ENCODE measurements at places on chromosomes 5 and 9.

- DNase-seq: no peak
Measured at GRCh38 chr5:10969684-10970180, 208.7 kb upstream of the DAP start.

DNA sequence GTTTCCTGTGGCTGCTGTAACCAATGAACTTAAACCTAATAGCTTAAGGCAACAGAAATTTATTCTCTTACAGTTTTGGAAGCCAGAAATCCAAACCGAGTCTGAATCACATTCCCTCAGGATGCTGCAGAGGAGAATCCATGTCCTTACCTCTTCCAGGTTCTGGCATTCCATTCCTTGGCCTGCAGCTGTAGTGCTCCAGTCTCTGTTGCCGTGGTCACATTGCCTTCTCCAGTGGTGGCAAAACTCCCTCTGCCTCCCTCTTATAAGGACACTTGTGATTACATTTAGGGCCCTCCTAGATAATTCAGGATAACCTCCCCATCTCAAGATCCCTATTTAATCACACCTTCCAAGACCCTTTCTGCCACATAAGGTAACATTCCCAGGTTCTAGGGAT lies 88.7 kb upstream of the SHB start:
- DNase-seq: no peak

DNA sequence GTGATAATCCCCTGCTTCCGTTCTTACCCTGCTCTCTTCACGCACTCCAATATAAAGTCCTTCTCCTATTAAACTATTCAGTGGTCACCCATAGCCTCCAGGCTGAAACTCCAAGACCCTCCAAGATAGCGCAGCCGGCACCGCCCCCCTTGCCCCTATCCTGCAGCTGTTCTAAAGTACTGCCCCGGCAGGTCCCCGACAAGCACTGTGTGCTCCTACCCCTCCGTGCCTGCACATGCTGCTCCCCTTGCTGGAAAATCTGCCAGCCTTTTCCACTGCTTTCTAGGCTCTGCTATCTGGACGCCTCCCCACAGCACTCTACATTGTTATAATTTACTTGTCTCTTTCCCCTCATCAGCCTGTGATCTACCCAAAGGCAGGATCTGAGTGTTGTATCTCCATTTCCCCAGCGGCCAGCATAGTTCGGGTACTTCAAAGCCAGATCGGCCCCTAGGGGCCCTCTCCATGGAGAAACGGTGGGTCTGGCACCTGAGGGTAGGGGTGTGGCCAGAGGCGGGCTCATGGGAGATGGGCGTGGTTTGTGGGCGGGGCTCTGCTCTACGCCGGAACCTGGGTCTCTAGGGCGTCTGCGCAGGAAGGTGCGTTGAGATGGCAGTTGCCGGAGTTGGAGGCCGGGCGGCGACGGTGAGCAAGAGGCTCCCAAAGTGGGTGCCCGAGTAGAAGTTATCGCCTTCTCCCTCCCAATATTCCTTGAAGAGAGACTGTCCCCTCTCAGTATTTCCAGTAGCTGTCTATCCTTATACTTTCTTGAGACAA lies 83.5 kb upstream of the RUSC2 start:
- no peak for DNase-seq

- DNase-seq: no peak
Measured at GRCh38 chr5:19532936-19533335, 455.1 kb downstream of the CDH18 start.

GRCh38 chr9:135374591-135374990 lies 105.0 kb upstream of the PPP1R26 start:
- no peak for DNase-seq

- no peak for DNase-seq
Measured at GRCh38 chr9:90057361-90057760, 452.5 kb downstream of the GADD45G start.

DNA sequence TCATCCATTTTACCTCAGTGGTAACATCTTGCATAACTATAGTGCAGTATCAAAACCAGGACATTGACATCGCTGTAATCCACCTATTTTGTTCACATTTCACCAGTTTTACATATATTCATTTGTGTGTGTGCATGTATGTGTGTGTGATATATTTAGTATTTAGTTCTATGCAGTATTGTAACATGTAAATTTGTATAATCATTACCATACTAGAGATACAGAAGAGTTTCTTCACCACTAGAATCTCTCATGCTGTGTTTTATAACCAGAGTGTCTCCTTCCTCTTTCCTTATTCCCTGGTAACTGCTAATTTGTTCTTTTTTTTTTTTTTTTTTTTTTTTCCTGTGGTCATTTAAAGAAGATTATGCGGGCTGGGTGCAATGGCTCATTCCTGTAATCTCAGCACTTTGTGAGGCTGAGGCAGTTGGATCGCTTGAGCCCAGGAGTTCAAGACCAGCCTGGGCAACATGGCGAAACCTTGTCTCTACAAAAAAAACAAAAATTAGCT lies 11.0 kb downstream of the RASA1 start:
- DNase-seq: no peak

DNA sequence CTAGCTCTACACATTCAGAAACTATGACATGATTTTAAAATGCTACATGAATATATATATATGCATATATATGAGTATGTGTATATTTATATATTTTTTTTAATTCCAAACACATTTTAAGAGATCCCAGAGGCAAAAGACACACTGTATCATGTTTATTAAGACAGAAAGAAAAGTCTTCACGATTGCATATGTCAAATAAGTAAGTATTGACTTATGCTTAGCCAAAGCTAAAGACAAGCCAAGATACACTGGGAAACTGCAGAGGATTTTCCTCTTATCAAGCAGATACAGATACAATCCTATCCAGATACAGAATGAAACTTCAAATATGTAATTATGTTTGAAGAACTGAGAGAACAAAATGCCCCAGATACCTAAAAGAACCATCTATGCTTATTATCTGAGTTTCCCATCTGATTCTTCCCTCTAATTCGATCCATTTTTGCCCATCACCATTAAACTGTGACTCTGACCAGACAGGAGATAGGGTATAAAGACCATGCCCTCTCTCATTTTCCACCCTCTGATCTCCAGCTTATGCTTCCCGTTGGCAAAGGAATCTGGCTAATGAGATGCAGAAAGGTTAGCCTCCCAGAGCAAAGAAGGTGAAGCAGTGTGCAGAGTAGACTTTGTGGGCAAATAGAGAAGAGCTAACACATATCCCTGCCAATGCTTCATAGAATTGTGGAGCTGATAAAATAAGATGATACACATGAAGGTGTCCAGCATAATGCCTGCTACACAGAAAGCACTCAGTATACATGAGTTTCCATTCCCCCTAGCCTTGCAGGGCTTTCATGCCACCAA lies 131.0 kb upstream of the TARS1 start:
- DNase-seq: no peak

- no peak for DNase-seq
Measured at GRCh38 chr5:139641116-139642080, 6.8 kb upstream of the CXXC5 start.

DNA sequence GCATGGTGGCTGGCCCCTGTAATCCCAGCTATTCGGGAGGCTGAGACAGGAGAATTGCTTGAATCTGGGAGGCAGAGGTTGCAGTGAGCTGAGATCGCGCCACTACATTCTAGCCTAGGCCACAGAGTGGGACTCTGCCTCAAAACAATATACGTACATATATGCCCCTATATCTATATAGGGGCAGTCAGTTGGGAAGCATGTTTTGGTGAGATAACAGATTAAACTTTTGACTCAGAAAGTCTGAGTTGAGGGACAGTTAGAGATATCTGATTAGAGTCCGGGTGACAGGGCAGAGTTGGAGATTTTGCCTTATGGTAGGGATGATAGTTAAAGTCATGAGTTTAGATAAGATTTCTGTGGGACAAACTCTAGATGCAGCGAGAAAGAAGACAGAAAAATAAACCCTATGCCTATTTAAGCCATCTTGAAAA lies 71.8 kb upstream of the ALDH1A1 start:
- DNase-seq: no peak

DNA sequence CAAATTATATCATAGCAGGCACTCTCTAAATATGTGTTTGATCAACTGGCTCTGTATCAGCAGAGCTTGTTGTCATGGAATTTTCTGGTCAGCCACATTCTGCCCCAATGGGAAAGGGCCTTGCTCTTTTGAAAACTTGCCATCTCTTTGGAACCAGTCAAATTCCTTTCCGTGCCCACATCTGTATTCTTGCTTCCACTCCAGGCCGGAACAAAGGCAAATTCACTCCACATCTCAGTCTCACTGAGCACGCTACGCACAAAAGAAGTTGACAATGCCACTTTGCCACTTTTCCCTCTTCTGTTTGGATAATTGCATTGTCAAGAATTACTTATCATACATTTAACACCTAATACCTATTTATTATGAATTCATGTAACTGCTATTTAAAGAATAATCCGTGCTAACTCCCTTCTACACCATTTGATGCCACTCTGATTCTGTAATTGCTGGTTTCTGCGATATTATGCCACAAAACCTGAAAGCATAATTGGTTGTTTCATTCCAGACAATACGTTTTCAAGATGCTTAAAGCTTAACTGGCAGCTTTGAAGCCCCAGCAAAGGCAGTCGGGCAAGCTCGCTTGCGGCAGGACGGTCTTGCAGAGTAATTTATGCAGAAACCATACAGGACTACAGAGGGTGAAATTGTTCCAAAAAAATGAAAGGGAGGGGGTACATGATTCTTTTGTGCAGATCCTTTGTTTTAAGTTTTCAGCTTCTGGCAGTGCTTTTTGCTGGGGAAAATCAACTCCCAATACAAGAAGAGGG lies 277.7 kb downstream of the MSX2 start:
- no peak for DNase-seq

GRCh38 chr5:124760608-124761007 lies 14.2 kb upstream of the ZNF608 start:
- DNase-seq: no peak

GRCh38 chr5:102958481-102959011 lies 161.4 kb downstream of the GIN1 start:
- no peak for DNase-seq

GRCh38 chr5:15452030-15452429 lies 48.0 kb upstream of the FBXL7 start:
- DNase-seq: no peak

GRCh38 chr9:133158695-133159094 lies 5.0 kb downstream of the GBGT1 start:
- no peak for DNase-seq

DNA sequence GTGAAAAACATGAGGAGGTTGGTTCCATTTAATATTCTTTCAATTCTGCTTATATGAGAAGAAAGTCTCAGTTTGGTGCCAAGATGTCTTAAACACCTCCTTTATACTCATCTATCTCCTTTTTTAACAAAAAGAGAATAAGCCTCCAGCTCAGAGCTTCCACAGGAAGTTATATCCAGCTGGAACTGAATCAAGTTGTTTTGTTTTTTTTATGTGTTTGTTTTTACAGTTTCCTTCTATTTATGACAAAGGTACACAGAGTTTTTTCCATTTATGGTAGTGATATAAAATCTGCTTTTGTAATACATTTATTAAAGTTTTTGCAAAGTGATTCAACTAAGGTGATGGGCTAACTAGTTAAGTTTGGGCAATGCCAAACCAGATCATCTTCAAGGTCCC lies 10.4 kb downstream of the SPARC start:
- no peak for DNase-seq

GRCh38 chr9:101738566-101739183 lies at the start of gene GRIN3A:
Gene GRIN3A (minus strand): TSS chr9:101738647. CDS start chr9:101737979, 668 bp downstream.
- DNase-seq: no peak

GRCh38 chr9:87212605-87213021 lies 265.3 kb upstream of the GAS1 start:
- no peak for DNase-seq

DNA sequence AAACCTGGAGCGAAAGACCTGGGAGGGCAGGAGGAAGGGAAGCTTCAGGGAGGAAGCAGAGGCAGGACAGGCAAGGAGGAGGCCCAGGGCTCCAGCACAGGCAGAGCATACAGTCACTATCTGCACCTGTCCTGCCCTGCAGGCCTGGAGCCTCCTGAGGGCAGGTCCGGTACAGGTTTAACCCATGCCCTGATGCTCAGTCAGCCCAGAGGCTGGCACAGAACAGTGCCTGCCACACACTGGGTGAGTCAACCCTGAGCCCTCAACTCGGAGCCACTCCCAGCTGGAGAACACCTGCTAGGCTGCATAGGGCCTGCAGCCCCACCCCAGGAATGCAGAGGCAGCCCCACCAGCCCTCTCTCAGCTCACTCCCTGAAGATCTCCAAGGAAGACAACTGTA lies 161.5 kb upstream of the PHYKPL start:
- DNase-seq: no peak

DNA sequence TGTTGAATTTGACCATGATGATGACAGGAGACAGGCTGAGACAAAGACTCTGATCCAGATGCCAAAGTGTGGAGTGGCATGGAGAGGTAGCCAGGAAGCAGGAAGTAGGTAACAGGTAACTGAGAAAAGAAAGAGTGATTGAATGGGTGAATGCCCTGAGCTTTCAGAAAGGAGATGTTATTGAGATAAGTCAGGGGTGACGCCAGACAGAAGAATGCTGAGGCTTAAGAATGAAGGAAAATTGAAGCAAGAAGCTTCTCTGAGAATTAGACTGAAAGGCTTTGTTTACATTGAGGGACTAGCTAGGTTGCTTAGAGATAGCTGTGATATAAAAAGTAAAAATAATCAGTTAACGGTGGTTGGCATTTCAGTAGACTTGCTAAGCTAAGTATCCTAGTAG lies 165.7 kb downstream of the PSAT1 start:
- DNase-seq: no peak

- DNase-seq: no peak
Measured at GRCh38 chr9:35501946-35502345, 12.0 kb downstream of the RUSC2 start.

- DNase-seq: no peak
Measured at GRCh38 chr5:167284222-167284890, 1007.1 kb upstream of the WWC1 start.

DNA sequence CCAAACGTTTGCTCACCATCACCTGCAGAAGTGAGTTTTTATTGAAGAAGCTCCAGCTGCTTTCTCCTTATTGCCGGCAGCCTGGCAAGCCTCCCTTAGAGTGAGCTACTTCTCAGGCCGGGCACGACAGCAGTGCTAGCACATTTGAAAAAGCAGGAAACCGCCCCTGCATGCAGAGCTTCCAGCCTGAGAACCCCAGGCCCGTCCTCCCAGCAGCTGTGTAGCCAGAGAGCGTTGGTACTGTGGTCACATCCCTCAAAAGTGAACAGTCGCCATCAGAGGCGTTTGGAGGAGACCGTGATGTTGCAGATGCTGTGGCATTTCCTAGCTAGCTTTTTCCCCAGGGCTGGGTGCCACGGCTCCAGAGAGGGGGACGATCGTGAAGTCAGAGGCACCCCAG lies 23.5 kb downstream of the SLC25A25 start:
- DNase-seq: no peak

DNA sequence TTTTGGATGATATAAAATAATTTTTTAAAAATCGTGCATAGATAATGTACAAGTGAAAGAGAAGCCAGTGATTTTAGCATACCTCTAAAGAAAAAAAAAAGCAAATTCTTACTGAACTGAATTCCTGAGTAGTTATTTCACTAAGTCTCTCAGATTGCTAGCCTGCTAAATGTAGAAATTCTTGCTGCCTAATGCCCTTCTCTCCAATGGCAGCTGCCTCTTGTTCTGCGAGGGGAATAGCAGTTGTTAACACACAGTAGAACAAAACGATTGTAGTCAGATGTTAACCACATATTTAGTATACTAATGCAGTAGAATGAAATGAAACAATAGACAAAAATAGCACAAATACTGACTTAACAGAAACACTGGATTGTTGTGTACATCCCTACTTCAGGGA lies 26.8 kb downstream of the SMAD5 start:
- DNase-seq: no peak

All from activated T-helper 9 cell treated with anti-CD3 and anti-CD28 coated beads, Interleukin-2, amount 50 U/mL, for 16 hours (primary cell).